Thoracic aorta (tissue), 2 donors: ENCODE measurements at places on chromosomes 12 and 14. TPM values are rescaled to one million over a fixed set of nuclear protein-coding genes. Genes with fewer than 3 reads are reported as not detected.

The PLEKHH1 gene
- total RNA-seq: 1.4 TPM

The TROAP gene
- total RNA-seq: 0.99 TPM

The RIMBP2 gene
- total RNA-seq: 0.92 TPM

The KLRD1 gene
- total RNA-seq: 13.0 TPM

The HOXC6 gene
- total RNA-seq: not detected

The MYO1H gene
- total RNA-seq: not detected

The CPNE6 gene
- 1.3 TPM for total RNA-seq

The KLRC3 gene
- total RNA-seq: 0.68 TPM

The ADSS1 gene
- 30.8 TPM for total RNA-seq

The DNAL1 gene
- 20.7 TPM for total RNA-seq

The HOXC9 gene
- total RNA-seq: not detected

The OR6C2 gene
- total RNA-seq: not detected

The SLC17A8 gene
- total RNA-seq: not detected

The MBD6 gene
- 39.2 TPM for total RNA-seq

The FLRT2 gene
- 20.1 TPM for total RNA-seq

The PRMT5 gene
- total RNA-seq: 27.8 TPM

The EMP1 gene
- total RNA-seq: 1,389 TPM
